ENCODE measurements at places on chromosomes 6 and 20. TPM values are rescaled to one million over a fixed set of nuclear protein-coding genes. Genes with fewer than 3 reads are reported as not detected.

The LY6G6F gene
- not detected for total RNA-seq

- no peak for DNase-seq
Observed at GRCh38 chr20:47631078-47631477, 129.4 kb downstream of the NCOA3 start.

GRCh38 chr6:122374307-122374706, 25.1 kb upstream of the HSF2 start:
- DNase-seq, result no peak

DNA sequence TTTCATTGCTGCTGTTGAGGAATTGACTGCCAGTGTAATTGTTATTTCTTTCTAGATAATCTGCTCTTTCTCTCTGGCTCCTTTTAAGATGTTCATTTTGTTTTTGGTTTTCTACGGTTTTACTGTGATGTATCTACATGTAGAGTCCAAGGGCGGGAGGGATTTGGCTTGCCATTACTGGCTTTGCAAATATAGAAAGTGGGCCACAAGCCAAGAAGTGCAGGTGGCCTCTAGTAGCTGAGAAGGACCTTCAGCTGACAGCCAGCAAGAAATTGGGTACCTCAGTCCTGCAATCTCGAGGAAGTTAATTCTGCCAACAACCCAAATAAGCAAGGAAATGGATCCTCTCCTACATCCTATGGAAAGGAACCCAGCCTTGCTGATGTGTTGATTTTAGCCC, 42.8 kb upstream of the GLP1R start:
- no peak for DNase-seq

DNA sequence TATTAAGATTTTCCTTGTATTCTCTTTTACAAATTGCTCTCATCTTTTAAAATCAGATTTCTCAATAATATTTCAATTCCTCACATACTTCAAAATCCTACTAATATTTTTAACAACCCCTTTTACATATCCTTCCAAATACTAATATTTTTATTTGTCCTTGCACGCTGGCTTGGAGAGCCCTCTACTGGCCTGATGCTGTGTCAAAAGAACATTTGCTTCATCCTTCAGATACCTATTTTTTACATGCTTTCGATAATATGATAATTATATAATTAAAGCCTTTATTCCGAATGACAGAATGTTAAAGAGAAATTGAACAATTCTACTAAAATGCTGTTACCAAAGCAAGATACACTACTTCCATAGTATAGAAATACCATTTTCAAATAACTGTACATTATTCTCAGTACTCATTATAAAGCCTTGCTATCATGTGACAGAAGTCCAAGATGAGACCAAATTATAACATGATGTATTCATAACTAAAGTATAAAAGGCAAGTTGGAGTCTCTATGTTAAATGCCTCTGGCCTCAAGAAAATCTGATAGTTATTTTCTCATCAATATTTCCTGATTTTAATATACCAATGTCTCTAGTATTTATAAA, 39.0 kb upstream of the PLN start:
- DNase-seq, result no peak

GRCh38 chr6:34616227-34616585, 60.1 kb upstream of the SPDEF start:
- no peak for DNase-seq
